ENCODE measurements at places on chromosomes 7 and 10.
A peak's percentile ranks its signal among the peaks of the same experiment; 100 is the strongest.

DNA sequence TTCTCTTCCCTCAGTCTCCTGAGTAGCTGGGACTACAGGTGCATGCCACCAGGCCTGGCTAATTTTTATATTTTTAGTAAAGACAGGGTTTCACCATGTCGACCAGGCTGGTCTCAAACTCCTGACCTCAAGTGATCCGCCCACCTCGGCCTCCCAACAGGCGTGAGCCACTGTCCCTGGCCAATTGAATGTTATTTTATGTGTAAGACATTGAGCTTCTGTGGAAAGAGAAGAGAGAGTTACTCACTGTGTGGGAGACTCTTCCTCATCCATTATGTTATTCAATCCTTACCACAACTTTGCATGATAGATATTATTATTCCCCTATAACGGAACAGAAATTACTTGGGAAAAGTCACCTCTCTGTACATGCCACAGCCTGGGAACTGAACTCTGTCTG is 32.6 kb upstream of the MXI1 start:
- no peak for DNase-seq

DNA sequence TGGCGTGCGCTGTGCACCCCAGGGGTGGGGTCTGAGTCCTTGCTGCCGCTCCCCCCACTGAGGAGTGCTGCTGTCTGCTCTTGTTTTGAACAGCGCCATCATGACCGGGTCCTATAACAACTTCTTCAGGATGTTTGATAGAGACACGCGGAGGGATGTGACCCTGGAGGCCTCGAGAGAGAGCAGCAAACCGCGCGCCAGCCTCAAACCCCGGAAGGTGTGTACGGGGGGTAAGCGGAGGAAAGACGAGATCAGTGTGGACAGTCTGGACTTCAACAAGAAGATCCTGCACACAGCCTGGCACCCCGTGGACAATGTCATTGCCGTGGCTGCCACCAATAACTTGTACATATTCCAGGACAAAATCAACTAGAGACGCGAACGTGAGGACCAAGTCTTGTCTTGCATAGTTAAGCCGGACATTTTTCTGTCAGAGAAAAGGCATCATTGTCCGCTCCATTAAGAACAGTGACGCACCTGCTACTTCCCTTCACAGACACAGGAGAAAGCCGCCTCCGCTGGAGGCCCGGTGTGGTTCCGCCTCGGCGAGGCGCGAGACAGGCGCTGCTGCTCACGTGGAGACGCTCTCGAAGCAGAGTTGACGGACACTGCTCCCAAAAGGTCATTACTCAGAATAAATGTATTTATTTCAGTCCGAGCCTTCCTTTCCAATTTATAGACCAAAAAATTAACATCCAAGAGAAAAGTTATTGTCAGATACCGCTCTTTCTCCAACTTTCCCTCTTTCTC is 26.0 kb downstream of the BNIP3 start:
- DNase-seq, result no peak

DNA sequence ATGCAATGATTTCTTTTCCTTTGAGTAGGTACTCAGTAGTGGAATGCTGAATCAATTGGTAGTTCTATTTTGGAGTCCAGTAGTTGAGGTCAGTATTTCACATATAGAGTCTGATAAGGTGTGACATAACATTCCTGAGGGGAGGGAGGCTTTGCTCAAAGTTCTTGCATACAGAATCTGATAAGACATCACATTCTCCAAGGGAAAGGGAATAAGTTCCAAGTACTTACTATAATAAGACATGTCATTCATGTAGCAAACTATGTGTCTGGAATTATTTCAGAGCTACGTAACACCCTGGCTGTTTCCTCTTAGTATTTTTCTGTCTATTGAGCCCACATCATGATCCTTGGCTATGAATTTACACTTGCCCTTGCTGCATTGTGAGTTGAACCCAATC is 74.3 kb upstream of the POM121L12 start:
- DNase-seq, result no peak

GRCh38 chr10:8069627-8070026 is 15.1 kb downstream of the GATA3 start:
- no peak for DNase-seq

DNA sequence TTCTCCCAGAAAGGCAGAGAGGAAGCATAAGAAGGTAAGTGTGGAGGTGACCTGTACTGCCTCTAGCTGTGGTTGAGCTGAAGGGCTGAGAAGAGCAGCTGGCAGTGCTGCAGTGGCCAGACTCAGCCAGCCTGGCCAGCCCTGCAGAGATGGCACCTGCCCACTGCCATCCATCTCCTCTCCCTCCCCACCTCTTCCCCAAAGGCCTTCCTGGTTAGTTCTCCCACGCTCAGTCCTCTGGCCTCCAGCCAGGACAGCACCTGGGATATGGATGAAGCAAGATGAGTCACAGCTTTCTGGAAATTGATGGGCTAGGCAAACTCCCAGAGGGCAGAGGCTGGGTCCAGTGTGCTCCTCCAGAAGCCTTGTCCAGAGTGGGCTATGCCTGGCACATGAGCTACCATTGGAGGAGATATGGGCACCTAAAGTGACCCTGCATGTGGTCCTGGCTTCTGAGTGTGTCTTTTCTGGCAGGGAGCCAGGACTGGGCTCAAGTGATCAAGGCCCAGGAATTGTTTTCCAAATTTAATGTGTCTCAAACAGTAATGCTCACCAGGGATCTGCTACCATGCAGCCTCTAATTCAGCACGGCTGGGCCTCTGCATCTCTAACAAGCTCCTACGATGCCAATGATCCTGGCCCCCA is 81.0 kb upstream of the CACUL1 start:
- DNase-seq, result no peak

DNA sequence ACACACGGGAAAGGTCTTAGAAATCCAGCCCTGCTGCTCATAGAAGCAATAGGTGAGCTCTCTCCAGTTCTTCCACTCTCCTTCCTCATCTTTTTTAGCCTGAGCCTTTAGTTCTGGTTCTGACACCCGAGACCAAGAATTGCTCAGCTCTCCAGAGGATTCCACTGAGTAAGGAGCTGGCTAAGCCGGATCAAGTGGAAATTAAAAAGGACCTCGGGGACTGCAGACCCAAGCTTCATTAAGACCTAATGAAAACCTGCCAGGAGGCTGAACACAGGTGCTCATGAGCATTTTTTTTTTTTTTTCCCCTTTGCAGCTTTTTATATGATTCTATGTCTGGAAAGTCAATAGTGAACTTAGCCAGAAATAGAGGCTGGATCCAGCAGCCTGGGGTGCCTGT is 1176.0 kb upstream of the AUTS2 start:
- peak; percentile 28 for DNase-seq

- no peak for DNase-seq
These were observed 71.3 kb upstream of the CYP26C1 start for GRCh38 chr10:92989250-92989649.

GRCh38 chr7:107344799-107345198 is 125.1 kb upstream of the GPR22 start:
- no peak for DNase-seq

- no peak for DNase-seq
These were observed 256.3 kb downstream of the SORCS1 start for GRCh38 chr10:106908225-106908624.

All from D721Med (cell line).